Activated CD8-positive, alpha-beta memory T cell treated with anti-CD3 and anti-CD28 coated beads for 1 hour (primary cell): ENCODE measurements at places on chromosomes 12 and 14.

GRCh38 chr14:34629344-34629656 is 648 bp downstream of the SNX6 start:
- no peak for DNase-seq

DNA sequence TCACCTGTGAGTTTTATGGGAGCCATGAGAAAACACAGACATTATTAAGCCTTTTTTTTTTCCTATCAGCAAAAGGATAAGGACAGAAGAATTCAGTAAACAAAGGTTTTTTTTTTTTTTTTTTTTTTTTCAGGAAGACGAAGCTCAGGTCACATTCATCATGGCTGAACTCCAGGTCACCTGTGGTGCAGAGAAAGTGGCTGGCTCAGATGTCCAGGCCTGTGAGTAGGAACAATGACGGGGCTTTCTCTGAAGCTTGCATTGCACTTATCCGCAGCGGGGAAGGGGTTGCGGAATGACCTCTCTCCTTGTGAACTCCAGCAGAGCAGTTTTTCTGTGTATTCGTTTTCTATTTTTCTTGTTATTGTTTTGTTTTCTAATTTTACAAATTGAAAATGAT is 759.6 kb upstream of the TMEM132C start:
- no peak for DNase-seq

GRCh38 chr14:96098309-96098998 is 59.3 kb downstream of the C14orf132 start:
- DNase-seq, result no peak

GRCh38 chr14:89466944-89467343 is 49.9 kb upstream of the FOXN3 start:
- no peak for DNase-seq

GRCh38 chr12:90028635-90029051 is 320.0 kb upstream of the ATP2B1 start:
- no peak for DNase-seq

DNA sequence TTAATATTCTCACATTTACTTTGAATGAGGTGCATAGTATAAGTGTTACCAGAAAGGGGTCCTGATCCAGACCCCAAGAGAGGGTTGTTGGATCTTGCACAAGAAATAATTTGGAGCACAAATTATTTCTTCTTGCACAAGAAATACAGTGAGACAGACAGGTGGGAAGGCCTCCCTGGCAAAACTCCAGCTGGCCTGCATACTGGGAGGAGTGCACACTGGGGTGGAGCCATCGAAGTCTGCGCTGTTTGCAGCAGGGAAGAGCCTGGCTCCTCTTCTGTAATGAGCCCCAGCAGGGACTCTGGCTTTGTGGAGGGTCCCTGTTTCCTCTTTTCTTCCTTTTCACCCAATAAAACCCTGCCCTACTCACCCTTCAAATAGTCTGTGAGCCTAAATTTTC is 141.6 kb downstream of the GLT1D1 start:
- no peak for DNase-seq

- no peak for DNase-seq
These were observed 50.0 kb upstream of the PRIMA1 start for GRCh38 chr14:93838238-93838637.

GRCh38 chr14:96264853-96265252 is 8.8 kb downstream of the BDKRB1 start:
- no peak for DNase-seq

DNA sequence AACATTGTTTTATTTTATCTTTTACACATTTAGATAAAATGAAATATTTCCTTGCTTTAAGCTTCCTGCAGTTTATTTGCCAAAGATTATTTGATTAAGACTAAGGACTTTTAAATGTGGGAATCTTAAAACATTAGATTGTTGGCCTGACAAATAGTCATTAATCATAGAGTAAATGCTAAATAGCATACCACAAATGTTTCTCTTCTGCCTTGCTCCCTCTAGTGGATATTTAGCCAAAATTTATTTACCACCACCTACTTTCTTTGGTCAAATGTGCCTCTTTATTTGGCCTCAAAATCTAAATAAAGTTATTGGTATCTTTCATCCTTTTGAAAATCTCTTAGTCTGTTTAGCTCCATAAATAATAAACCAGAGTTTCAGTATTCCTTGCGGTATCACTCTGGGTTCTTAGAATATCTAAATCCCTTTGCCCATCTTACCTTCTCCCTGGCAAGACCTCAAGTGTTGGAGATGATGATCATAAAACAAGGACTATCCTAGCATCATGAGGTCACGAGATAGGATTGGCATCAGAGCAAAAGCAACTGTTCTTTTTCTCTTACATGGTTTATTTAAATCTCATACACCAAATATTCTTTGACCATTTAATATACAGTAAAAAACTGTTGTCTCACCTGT is 150.6 kb upstream of the AEBP2 start:
- DNase-seq, result no peak

DNA sequence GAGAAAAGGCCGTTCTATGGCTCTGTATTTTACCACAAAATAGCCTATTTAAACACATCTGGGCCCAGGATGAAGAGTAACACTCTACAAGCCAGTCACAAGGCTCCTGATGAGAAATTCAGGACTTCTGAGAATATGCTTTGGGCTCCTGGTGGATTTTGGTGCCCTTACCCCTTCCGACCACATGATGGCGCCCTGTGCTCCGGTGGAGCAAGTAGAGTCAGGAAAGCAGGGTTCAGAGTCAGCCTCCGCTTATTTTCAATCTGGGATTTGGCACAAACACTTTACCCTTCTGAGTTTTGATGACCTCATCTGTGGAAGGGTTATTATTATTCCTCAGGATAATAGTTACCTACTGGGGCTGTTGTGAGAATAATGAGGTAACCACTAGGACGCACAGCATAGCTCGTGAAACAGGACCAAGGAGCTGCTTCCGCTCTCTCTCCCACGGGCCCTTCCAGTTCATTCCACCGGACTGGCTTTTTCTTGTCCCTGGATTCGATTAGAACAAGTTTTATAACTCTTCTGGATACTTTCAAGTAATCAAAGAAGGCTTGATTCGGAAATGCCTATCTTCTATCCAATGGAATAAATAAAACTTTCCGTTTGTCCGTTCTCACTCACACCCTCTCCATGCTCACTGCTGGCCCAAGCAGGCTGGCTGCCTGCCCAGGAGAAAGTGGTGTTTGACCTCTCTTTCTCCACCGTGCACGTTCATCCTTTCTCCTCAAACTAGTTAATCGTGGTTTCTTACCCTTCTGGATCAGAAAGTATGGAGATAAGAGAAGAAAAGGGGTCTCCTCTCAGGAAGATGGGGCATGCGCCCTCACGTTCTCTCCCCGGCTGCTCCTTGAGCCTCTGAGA is 104.6 kb downstream of the GALC start:
- DNase-seq, result no peak

DNA sequence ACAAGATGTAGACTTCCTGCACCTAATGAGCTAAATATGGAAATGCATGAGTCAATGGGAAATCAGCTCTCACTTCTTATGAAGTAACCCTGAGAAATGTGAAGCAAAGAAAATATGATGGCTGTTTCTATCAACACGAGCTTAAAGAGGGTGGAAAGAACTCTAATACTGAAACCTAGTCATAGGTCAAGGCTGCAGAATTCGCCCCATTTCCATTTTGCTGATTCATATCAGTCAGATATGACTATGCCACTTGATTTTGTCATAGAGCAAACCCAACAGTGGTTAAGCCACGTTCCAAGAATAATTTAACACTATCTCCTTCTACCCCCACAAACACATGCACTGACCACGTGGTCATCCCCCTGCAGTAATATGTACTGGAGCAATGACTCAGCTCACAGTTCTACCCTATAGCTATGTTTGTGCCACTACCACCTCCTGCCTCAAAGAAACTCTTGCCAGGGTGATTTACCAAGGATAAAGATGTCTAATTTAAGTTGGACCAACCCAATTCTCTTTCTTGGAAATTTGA is 157.5 kb downstream of the TMTC3 start:
- no peak for DNase-seq

GRCh38 chr12:120075034-120075616 is 41.4 kb downstream of the RAB35 start:
- no peak for DNase-seq

- no peak for DNase-seq
These were observed 62.3 kb upstream of the RFLNA start for GRCh38 chr12:124232654-124232987.

DNA sequence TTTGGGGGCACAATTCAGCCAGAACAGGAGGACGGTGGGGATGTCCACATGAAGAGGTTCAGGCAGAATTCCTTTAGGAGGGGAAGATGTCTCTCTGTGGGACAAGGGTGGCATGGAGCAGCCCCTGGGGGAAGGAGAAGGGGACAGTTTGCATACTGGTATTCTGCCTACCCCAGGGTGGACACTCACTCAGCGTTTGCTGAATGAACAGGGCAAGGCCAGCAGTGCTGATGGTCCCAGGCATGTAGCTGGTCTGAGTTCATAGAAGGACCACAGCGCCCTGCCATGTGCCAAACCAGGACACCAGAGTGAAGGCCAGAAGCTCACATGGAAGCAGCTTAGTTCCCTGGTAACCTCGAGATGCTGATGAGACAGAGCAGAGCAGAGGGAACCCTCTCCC is 5.4 kb downstream of the SERPINA5 start:
- DNase-seq, result no peak

- DNase-seq, result no peak
These were observed 1.0 kb downstream of the PRPF39 start for GRCh38 chr14:45084946-45085346.

DNA sequence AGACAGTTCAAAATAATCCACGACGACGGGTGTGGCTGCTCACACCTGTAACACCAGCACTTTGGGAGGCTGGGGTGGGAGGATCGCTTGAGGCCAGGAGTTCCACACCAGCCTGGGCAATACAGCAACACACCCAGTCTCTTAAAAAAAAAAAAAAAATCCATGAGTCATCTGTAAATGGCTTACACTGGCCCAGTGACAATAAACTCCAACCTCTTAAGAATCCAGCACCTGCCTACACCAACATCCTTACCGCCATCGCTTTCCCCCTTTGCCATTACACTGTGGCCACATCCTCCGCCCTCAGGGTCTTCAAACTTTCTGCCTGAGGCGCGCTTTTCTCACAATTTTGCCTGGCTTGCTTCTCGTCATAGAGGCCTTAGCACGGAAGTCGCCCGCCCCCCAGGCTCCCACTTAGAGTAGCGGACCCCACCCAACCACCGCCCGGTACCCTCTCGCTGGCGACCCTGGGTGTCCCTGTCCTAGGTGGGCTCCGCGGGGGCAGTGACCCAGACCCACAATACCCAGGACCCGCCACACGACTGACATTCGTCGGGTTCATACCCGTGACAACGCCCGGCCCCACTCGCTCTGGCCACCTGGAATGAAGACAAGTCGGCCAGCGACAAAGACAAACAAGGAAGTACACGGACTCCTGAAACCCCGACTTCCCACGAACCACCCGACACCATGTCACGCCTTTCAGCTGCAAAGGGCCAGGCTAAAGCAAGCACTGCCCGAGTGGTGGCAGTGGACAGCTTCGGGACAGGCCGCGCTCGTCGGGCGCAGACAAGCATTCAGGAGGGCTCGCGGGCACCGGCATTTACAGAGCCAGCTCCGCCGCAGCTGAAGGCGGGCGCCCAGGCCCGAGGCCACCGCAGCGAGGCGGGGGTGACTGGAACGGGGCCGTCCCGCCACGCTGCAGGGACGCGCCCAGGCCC is 636 bp downstream of the GOLGA3 start:
- no peak for DNase-seq

- DNase-seq, result no peak
These were observed 41.0 kb downstream of the PRORP start for GRCh38 chr14:35163384-35163783.

DNA sequence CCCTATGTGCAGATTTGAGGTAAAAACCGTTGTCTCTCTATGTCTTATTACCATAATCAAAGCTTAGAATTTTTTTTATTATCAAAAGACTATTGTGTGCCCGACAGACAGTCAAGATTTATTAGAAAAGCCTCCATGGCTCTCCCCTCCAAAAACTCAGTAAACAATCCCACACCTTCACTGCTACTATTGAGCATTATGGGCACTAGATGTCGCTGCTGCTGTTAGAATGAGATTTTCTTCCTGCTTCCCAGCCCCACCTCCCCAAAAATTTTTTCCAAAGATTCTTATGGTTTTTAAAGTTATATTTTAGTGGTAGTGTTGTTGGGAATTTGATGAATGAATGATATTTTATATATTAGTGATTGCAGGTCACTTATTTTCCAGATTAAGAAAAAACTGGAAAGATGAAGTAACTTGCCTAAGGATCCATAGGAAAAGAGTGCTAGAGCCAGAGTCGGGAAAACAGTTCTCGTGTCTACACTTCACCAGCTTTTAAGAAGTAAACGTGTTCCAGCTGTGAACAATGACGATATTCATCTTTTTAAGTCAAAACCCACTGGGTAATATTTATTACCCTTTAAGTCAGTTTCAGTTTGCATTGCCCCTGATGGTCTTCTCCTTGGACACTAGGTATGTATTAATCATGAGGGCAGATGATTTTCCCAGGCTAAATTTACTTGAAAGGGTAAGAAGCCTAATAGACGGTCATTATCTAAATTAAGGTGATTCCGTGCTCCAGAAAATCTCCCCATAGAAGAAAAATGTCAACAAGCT is 12.2 kb upstream of the FOXG1 start:
- no peak for DNase-seq

- DNase-seq, result no peak
These were observed 24.3 kb downstream of the CNOT2 start for GRCh38 chr12:70267550-70267949.

DNA sequence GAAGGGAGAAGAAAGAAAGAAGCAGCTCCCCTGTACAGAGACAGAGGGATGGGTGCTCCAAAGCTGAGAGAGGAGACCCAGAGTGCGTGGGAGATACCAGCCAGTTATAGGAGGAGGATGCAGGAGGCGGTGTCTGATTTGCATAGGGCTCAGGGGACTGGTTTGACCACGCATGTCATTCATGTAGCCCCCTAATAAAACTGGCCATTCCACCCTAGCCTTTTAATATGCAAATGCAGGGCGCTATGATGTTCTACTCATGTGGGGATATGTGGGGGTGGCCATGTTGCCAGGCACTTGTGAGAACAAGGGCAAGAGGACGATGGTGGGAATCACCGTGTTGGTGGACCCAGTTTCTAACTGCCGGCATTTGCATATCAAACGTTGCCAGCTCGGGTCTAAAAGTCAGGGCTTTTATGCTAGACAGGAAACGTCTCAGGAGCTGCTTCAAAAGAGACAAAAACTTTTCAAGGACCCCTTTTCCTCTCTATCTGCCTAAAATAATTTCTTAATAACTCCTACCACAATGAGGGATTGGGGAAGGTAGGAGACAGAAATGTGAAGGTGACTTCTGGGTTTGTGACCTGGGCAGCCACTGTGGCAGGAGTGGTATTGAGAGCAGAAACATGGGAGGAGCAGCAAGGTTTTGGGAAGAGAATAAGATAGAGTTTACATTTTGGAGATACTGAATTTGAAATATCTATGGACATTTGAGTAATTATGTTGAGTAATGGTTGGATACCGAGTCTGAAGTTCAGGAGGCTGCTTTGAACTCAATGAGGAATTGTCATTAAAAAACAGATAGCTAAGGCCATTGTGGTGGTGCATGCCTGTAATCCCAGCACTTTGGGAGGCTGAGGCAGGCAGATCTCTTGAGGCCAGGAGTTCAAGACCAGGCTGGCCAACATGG is 2.2 kb upstream of the ATXN3 start:
- DNase-seq, result no peak
